ENCODE measurements at places on chromosomes 5 and 9.

- no peak for DNase-seq
Observed at GRCh38 chr5:95843733-95844223, 21.3 kb upstream of the GLRX start.

- no peak for DNase-seq
Observed at GRCh38 chr9:136629001-136629878, 33.5 kb upstream of the EGFL7 start.

- peak; percentile 57 for DNase-seq
Observed at GRCh38 chr5:42870882-42871418, 59.3 kb upstream of the SELENOP start.

DNA sequence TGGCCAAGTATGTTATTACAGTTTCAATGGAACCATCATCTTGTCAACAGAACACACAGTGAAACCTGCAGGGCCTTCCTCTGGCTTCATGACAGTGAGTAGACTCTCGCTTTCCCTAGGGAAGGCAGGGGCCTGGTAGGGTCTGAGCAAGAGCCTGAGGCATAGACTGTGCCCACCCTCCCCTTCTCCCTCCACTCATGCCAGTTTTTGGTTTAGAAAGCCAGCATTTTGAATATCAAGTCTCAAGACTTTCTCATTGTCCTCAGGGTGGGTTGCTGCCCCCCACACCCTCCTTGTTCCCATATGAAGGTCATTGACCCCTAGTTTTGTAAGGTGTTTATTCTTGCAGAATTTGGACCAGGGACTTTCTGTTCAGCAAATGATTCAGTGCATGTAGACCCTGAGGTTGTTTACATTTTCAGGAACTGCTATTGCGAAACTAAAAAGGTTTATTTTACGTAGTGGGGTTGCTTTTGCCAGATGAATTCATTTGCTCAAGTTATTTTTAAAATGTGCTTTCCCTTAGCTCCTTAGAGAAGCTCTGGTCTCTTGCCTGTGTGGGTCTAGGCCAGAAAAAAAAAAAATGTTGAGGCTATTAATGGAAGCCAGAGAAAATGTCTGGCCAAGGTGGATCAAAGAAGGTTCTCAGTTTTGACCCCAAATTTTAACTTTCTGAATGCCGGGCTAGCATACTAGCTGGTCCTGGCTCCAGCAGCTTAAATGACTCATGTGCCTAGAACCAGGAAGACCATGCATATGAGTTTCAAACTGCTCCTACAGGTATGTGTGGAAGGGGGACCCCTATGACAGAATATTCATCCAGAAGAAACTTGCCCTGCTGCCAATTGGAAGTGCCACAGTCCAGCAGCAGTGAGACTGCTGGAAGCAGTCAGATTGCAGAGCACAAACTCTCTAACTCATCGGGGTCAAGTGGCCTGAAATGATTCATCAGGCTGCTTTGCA is 10.1 kb upstream of the MOB3B start:
- DNase-seq = no peak

DNA sequence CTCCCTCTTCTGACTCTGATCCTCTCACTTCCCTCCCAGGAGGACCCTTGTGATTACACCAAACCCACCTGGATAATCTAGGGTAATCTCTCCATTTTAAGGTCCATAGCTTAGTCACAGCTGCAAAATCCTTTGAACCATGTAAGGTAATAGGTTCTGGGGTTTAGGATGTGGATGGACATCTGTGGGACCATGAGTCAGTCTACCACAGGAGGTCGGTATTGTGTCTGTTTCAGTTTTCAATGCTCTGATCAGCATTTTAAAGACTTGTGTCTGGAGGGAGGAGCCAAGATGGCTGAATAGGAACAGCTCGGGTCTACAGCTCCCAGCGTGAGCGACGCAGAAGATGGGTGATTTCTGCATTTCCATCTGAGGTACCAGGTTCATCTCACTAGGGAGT is 112.6 kb downstream of the CAVIN4 start:
- no peak for DNase-seq

- DNase-seq = no peak
Observed at GRCh38 chr5:27315363-27316270, 277.2 kb upstream of the CDH9 start.

DNA sequence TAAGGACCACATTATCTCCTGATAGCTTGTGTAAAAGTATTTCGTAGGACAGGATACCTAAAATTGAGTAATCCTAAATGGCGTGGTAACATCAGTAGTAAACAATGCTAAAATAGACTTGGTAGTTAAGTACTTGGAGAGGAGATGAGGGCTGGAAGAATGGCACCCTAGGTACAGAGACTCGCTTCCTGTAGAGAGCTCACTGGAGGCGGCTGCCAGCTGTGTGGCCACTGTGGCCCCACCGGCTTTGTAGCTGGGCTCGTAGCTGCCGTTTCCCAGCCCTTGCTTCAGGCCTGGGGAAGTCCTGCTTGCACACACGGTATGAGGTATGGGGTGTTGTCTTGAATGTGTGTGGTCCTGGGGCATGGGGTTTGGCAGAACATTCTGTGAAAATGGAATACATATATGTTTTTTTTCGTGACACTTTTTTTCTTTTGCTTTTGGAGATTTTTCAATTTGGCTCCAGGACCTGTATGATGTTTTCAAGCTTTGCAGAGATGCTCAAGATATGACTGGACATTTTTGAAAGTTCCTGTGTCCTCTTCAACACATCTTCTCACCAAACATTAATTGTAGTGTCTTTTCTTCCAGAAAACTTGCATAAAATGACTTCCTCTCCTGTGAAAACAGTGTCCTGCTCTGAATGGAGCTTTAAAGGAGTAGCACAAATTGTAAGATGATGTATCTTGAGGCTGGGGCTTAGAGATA is 58.0 kb downstream of the RCL1 start:
- no peak for DNase-seq

- DNase-seq = peak; percentile 15
Observed at GRCh38 chr9:80651044-80651443, 1038.3 kb downstream of the TLE1 start.

DNA sequence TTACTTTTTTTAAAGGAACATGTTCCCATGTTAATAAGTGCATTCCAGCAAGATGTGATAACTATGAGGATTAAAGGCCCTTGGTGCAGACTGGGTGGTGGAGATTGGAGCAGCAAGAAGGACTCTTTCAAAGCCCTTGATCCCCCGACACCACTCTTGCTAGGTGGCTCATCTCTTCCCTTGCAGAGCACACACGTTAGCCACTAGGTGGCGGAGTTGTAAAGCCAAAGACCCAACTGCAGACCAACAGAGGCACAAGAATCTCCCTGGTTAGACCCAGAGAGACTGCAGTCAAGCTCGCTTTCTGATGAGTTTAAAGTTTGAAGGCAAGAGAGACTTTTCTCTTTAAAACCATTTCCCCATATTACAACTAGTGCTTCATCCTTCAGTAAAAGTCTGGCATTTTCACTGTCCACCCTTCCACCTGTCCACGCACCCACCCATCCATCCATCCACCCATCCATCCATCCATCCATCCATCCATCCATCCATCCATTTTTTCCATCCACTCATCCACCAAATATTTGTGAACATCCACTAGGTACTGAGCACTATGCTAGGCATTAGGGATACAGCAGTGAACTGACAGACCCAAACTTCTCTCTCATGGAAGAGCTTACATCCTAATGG is 226.9 kb downstream of the MSX2 start:
- peak; percentile 70 for DNase-seq

DNA sequence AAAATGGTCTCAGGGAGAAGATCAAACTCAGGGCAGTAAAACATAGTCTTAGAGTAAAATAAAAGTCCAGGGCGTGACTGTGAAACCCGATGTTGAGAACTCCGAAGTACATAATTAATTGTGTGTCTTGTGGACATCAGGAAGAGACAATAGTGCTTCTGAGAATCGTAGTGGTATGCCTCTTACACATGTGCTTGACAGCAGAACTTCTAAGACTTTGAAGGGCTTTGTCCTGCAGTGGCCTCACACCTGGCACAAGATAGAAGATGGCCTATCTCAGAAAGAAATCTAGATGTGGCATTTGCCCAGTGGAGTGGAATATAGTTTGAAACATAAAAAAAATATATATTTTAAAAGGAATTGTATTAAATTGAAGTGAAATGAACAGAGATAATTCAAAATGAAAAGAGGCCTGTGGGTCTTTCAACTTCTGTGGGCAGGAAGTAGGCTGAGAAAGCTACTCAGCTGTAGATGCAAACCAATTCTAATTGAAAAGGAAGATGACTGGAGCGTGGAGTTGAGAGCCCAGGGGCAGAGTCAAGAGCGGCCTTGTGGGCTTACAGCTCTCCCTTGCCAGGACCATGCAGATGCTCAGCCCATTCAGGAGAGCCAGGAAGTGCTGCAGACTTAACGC is 468.4 kb downstream of the KDM4C start:
- no peak for DNase-seq

GRCh38 chr5:1733369-1733768 is 66.3 kb downstream of the MRPL36 start:
- no peak for DNase-seq

DNA sequence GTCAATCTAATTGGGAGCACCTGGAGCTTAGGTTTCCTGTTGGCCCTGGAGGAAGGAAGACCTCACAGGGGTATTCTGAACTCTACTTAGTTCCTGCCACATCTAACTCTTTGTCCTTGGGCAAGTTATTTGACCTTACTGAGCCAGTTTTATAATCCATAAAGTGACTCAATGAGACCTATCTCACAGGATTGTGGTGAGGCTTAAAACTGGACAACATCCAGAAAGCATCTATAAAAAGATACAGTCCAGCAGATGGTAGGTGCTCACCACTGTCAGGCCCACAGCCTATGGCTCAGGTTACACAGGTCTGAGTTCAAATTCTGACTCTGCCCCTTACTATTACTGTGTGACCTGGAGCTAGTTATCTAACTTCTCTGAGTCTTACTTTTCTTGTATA is 23.3 kb downstream of the KCNV2 start:
- DNase-seq = no peak

- DNase-seq = no peak
Observed at GRCh38 chr9:128911529-128912035, 9.2 kb upstream of the PHYHD1 start.

GRCh38 chr5:129856325-129856724 is 47.9 kb upstream of the CHSY3 start:
- DNase-seq = no peak

DNA sequence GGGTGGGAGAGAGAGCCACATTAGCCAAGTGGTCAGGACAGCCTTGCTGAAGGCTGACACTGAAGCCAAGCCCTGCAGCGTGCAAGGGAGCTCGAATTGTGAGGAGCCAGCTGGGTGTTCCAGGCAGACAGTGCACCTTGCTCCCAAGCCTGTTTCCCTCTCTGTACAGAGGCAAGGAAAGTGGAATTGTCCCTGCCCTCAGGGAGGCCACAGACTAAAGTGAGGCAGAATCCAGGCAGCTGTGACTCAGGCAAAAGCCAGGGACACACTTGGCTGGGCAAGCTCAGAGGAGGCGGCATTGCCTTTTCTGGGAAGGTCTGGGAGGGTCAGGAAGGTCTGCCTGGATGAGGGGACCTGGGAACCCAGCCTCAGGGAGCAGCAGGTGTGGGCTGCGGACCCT is 50.2 kb upstream of the LMX1B start:
- DNase-seq = no peak

GRCh38 chr9:35353731-35354365 is 136.1 kb upstream of the RUSC2 start:
- DNase-seq = no peak

- no peak for DNase-seq
Observed at GRCh38 chr5:1561402-1561929, 37.7 kb upstream of the LPCAT1 start.

- DNase-seq = no peak
Observed at GRCh38 chr9:87701931-87702421, 23.9 kb upstream of the CTSL start.

- DNase-seq = no peak
Observed at GRCh38 chr5:113846941-113847340, 333.4 kb downstream of the YTHDC2 start.

- no peak for DNase-seq
Observed at GRCh38 chr5:120792477-120792876, 328.4 kb downstream of the PRR16 start.

DNA sequence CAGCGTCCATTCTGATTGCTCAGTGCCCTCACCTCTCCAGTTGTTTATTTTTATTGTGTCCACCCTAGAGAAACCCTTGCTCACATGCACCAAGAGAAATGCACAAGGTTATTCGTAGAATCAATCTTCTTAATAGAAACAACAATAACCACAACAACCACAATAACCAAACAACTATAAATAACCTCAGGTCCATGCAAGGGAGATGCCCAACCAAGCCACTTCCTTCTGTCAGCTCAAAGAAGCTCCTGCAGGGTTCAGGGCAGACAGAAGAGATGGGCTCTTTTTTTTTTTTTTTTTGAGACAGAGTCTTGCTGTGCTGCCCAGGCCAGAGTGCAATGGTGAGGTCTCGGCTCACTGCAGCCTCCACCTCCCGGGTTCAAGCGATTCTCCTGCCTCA is 14.9 kb upstream of the TCOF1 start:
- no peak for DNase-seq

GRCh38 chr9:93085676-93086075 is 10.3 kb upstream of the CARD19 start:
- no peak for DNase-seq

GRCh38 chr5:54361691-54362411 is 51.5 kb upstream of the ARL15 start:
- DNase-seq = no peak

- no peak for DNase-seq
Observed at GRCh38 chr5:151060742-151061141, 20.1 kb downstream of the TNIP1 start.

- DNase-seq = no peak
Observed at GRCh38 chr5:90142541-90142940, 267.0 kb downstream of the CETN3 start.

- DNase-seq = no peak
Observed at GRCh38 chr9:8863069-8863468, 1063.5 kb upstream of the DMAC1 start.

DNA sequence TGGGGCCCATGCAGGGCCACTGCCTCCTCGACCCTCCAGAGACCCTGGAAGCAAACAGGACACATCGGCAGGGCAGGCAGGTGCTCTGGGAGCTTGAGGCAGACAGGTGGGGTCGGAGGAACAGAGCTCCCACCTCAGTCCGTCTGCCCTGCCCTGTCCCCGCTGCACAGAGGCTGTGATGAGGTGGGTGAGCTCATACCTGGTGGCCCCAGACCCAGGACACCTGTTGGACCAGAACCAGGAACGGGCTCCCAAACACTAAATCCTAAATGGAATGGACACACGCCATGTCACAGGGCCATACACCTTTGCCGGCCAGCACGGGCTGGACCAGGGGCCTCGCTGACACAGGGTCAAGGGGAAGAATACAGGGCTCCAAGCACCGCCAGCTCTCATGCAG is 5.5 kb downstream of the SOHLH1 start:
- no peak for DNase-seq

DNA sequence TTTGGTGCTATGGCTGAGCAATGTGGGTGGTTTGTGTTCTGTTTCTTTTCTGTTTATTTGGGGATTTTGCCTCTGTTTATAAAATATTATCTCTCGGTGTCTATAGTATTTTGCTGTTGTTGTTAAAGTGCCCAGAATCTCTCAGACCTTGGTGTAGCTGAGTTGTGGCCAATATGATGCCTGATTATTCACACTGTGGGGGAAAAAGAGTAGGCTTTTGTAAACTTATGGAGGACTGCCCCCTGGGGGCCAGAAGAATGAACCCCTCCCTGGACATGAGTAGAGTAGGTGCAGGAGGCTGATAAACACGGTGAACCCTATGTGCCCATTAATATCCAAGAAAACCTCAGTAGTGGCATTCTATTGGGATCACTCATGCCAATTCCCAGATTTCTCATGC is 49.0 kb upstream of the DPYSL3 start:
- DNase-seq = no peak

GRCh38 chr5:8033261-8033660 is 164.3 kb downstream of the MTRR start:
- DNase-seq = no peak
